CD4-positive, CD25-positive, alpha-beta regulatory T cell (primary cell): ENCODE measurements at places on chromosomes 3 and 15. TPM values are rescaled to one million over a fixed set of nuclear protein-coding genes. Genes with fewer than 3 reads are reported as not detected.
A peak's percentile ranks its signal among the peaks of the same experiment; 100 is the strongest.

Gene BDH1
- total RNA-seq = 20.3 TPM

DNA sequence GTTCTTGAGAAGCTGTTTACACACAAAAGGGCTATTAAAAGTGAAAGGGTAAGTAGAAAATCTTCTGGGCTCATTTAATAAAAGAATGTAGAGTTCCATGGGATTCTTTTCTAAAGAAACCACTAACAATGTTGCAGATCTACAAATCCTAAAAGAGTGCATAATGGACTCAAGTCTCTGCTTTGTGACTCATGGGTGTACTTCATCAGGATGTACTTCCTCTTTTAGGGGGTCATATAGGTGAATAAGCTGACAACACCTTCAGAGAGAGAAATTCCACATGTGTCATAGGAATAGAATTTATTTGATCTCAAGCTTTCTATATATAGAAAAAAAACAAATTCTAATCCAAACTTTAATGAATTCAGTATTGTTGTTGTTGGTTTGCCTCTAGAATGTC lies 355.5 kb downstream of the TIGIT start:
- no peak for DNase-seq

GRCh38 chr3:38805765-38806386 lies 10.1 kb downstream of the SCN10A start:
- DNase-seq = no peak

Gene MAGEL2
- not detected for total RNA-seq

Gene P3H2
- total RNA-seq = not detected

DNA sequence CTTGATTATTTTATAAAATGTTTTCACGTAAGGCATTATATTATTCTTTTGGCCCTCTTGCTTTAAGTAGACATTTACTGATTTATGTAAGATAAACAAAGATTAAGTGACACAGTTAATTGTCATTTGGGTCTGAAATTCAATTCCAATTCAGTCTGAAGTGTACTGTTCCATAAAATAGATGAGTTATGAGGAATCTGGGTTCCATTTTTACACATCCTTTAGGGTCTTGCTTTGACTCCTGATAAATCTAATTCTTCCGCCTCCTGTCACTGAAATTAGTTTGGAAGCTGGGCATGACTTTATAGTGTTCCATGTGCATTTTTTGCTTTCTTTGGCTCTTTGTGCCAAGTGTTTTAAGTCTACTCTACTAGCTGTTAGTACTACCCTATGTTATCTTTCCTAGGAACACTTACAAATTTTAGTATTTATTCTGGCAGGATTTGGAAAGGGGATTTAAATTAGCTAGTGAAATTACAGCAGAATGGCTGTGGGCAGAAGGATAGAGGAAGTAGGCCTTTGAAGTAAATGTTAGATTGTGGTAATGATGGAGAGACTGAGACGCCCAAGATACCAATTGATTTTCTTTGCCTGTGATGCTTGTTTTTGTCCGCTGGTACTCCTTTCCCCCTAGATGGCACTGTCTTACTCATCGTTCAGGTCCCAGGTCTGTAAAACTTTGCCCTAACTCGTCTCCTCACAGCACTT lies 14.3 kb downstream of the ARL8B start:
- DNase-seq = peak; percentile 83
